ENCODE measurements at places on chromosomes 12 and 14.

DNA sequence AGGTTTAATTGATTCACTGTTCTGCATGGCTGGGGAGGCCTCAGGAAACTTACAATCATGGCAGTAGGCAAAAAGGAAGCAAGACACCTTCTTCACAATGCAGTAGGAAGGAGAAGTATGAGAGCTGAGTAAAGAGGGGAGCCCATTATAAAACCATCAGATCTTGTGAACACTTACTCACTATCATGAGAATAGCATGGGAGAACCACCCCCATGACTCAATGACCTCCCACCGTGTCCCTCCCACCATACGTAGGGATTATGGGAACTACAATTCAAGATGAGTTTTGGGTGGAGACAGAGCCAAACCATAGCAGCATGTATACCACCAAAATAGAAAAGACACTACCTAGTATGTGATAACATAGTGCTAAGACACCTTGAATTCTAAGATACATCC, 2.9 kb upstream of the HMGA2 start:
- DNase-seq, result no peak

GRCh38 chr12:6369916-6370575, 5.3 kb downstream of the SCNN1A start:
- DNase-seq, result no peak

- DNase-seq, result no peak
Observed at GRCh38 chr12:90910958-90911357, 44.0 kb downstream of the CCER1 start.

DNA sequence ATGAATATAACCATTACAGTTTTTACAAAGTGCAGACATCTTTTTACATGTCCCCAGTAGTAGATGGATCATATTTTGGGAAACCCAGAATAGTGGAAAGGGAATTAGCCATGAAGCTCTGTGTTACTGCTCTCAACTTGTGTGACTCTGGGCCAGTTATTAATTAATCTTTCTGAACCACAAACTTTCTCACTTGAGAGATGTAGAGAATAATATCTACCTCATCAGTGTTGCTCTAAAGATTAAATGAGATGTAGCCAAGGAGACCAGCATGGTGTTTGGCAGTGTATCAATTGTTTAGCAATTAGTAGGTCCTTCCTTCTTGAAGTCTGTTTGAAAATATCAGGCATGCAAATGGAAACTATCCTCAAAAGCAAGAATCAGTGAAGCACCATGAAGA, 169.2 kb downstream of the TMTC2 start:
- no peak for DNase-seq

DNA sequence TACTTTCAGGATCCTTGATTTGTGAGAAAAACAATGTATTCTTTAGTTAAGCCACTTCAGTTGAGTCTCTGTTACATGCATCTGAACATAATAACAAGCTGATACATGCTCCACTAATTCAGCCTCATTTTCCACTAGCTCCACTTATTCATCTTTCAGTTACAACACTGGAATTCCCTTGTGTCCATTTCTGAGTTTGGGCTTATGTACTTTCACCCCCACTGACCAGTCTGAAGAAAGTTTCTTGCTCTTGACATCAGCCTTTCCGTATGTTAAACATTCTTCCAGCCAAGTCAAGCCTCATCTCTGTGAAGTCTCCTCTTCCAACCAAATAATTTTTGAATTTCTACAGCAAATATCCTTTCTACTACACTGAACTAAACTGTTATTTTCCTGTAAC, 592.5 kb upstream of the NOVA1 start:
- no peak for DNase-seq

DNA sequence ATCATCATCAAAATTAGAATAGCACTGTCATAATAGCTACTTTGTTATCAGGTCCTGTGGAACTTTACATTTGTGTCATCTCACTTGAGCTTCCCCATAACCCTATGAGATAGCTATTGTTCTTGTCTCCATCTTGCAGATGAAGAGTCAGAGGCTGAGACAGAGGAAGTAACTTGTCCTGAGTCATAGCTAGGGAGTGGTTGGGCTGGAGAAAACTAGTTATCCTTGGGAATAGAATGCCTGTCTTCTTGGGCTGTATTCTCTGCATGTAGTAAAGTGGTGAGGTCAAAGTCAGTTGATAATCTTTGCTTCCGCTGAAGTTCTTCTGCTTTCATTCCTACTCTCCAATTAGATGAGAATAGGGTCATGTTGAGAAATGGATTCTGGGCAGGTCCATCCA, 117.0 kb downstream of the SMOC1 start:
- DNase-seq, result no peak

DNA sequence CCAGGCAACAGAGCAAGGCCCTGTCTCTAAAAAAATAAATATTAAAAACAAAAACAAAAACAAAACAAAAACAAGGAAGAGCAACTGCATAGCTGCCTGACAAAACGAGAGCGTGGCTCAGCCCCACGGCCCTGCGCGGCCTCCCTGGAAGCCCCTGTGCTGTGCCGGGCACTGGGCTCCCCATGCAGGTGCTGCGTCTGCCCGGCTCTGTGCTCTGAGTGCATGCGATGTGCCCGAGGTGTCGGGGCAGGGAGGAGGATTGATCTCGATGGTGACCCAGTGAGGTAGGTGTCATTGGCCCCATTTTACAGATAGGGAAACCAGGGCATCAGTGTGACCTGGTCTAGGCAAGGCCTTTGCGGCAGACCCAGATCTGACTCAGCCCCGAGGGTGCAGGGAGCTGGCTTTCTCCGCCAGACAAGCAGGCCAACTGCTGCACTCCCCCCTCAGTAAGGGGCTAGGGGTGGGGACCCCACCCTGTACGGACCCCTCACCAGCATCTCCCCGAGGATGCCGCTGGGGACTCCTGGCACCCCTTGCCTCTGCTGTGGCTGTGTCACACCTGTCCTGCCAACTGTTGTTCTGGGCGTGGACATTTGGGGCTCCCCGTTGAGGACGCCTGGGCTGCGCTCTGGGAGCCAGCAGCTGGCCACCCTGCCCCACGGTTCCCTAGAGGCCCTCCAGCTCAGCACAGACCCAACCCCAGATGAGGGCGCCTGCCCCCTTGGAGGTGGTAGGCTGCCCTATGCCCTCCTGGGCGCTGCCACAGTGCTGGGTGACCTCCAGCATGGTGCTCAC, 15.3 kb downstream of the GPR132 start:
- no peak for DNase-seq

GRCh38 chr12:71208053-71208685, 50.4 kb upstream of the TSPAN8 start:
- DNase-seq, result no peak

DNA sequence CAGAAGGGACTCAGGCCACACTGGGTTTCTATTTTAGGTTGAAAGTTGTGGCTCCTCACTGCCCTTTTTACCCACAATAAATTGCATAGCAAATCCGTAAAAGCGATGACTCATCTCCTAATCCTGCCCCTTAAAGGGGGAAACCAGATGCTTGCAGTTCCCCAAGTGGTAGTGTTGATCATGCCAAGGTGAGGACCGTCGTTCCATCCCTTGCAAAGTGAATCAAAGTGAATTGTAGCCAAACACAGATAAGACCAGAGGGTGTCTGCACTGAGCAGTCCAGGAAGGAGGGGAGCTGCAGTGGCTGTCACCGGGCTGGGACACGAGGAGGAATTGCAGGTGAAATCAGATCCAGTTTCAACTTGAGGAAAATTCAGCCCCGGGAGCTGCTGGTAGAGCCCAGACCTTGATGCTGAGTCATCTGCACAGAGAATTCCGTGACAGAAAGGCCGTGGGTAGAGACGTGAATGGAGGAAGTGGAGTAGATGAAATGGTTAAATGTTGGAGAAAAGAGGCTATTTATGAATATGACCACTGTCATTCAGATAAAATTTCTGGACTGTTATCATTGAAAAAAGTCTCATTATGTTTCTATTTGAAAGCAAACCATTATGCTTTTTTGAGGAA, 44.2 kb upstream of the MMP17 start:
- DNase-seq, result no peak

DNA sequence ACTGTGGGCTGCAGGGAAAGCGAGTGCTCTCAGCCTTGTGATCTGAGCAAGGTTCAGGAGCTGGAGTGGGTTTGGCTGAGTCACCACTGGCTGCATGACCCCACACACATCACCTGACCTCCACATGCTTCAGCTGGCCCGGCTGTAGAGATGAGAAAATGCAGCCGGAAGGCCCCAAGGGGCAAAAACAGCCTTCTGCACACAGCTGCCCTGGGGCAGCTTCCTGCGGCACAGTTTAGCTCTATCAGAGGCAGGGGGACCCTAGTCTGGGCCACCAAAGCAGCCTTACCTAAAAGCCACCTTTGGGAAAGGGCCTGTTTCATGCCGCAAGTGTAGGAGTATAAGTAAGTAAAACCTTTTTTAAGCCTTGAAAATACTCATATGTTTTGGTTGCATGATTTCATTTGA, 123.3 kb downstream of the SSPN start:
- DNase-seq, result no peak

GRCh38 chr12:73815072-73815645, 722.5 kb upstream of the ATXN7L3B start:
- DNase-seq, result no peak

GRCh38 chr14:23052182-23052623, 5.1 kb downstream of the CDH24 start:
- no peak for DNase-seq

DNA sequence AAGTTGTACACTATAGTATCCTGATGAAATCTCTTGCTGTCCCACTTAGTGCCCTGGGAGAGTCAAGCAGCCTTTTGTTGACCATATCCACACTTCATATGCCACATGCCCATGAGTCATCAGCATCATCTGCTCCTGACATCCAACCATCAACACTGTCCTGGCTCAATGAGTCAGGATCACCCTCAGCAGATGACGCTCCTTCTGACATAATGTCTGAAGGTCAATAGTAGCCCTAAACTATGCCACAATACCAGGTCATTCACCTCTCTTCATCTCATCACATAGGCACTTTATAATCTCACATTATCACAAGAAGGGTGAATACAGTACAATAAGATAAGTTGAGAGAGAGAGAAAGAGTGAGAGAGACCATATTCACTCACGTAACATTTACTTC, 369.0 kb upstream of the FAR2 start:
- no peak for DNase-seq

GRCh38 chr12:20883288-20883687, 72.8 kb downstream of the SLCO1B3 start:
- no peak for DNase-seq

GRCh38 chr14:49479432-49479831, 106.7 kb downstream of the RPS29 start:
- no peak for DNase-seq

DNA sequence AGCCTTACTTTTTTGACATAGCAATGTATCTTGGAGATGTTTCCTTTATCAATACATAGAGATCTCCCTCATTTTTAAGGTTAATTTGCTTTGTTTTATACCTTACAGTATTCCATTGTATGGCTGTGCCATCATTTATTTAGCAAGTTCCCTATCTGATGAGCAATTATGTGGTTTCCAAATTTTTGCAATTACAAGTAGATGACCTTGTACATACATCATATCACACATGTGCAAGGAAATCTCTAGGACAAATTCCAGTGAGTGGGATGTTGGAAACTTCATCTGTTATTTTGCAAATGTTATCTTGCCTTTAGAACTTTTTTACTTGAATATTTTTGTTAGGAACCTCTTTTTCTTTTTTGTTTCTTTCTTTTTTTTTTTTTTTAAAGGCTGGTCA, 49.7 kb downstream of the DRAM1 start:
- DNase-seq, result no peak

DNA sequence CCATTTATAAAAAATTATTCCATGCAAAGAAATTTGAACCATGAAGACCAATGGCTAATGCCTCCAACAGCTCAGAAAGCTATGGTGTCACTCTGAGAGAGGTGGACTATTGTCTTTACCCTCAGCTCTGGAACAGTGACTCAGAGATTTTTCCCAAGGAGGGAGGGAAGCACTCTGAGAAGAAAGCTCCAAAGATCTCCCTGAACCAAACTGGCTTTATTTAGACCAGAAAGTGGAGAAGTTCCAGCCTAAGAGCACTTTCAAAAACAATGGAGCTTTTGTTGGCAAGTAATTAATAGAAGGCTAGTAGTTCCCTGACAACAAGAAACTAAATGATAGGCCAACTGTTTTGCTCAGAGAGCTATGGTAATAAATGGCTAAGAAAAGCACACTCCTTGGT, 599.9 kb upstream of the MDGA2 start:
- no peak for DNase-seq

DNA sequence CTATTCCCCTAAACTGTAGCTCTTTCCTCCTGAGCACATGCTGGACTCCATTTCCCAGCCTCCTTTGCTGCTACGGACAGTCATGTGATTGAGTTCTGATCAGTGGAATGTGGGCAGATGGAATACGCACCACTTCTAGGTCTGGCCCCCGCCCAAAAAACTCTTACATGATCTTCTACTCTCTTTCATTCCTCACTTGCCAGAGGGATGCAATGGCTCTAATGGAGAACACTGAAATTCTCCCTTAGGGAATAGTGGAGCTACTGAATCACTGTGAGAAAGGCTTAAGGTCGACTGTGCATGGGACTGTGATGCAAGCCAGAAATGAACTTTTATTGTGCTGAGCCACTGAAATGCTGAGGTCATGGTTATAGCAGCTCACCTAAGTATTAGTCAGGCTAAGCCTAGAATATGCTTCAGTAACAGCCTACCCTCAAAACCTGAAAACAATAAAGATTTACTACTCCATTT, 13.0 kb upstream of the TMED2 start:
- DNase-seq, result no peak

- no peak for DNase-seq
Observed at GRCh38 chr12:30211743-30212142, 428.0 kb upstream of the TMTC1 start.

DNA sequence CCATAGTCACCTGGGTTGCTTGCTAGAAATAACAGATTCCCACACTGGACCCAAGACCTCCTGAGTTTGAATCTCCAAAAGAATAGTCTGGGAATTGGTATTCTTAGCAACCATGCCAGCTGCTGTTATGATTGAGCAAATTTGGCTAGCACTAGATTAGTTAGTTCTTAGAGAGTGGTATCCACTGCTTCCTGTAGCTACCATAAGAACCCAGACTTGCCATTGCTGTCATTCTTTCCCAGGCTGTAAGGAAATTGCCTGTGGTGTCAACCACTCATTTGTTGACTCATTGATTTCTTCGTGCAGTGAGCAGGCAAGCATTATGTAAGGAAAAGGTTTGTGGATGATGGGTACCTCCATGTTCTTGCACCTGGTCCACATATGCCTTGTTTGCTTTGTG, 201.8 kb upstream of the RGS6 start:
- DNase-seq, result no peak

DNA sequence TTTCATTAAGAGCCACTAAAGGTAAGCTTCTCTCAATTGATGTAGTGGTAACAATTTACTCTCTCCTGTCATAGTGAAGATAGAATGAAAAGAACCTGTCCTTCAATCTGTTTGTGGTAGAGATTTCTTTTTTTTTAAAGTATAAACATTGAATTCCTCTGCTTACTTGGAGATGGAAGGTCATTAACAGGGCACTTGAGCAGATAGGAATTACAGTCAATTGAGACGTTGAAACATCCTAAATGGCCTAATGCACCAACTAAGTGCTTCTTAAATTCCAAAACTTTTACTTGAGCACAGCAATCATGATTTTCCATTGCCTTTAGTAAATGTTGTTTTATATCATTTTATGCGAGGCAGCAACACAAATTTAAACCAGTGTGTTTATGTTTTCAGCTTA, 241.4 kb downstream of the FOXG1 start:
- no peak for DNase-seq

Data from stimulated activated CD8-positive, alpha-beta memory T cell treated with anti-CD3 and anti-CD28 coated beads, Interleukin-15, amount 100 ng/mL, for 48 hours (primary cell).